ENCODE measurements at places on chromosomes 13 and 19.

GRCh38 chr19:15623711-15624318 lies 8.8 kb downstream of the CYP4F8 start:
- no peak for DNase-seq

DNA sequence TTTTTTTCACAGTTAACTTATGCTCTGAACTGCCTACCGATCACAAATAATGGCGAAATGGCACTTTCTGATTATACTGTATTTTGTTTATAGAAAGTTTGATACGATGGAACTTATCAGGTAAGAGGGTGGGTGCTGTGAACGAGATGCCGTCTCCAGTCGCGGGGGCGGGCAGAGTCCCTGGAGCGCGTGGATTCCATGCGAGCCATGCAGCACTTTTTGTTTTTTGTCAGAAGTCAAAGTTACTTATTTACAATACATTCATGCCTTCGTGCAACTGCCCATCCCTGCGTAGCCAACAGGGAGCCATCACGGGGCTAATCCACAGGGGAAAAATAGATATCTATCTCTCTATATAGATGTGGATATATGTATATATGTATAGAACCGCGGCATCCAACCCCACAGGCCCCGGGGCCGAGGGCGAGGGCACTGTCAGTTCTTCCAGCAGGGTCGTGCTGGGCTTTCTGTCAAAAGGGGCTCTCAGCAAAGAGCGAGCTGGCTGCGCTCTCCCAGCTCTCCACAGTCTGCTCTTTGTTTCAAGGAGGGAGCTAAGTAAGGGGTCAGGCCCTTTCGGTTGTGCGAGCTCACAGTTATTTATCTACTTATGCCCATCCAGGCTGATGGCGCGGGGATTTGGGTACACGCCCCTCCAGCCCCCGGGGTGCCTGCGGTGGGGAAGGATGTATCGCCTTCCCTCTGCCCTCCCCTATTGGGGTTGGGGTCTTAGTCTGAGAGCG lies 3.4 kb downstream of the SLITRK1 start:
- DNase-seq = no peak

DNA sequence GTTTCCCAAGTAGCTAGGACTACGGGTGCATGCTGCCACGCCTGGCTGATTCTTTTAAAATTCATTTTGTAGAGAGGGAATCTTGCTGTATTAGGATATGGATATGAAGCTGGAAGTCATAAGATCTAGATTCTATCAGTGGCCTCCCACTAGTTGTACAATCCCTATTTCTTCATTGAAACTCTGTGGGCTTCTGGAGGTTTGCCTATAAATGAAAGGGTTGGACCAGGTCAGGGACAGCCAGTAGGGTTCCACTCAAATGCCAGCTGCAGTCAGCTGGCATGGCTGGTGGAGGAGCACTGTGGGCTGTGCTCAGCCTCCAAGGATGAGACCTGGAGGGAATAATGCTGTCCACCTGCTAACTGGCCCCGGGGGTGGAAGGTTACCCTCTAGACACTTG lies 110.2 kb upstream of the GJB6 start:
- DNase-seq = no peak

DNA sequence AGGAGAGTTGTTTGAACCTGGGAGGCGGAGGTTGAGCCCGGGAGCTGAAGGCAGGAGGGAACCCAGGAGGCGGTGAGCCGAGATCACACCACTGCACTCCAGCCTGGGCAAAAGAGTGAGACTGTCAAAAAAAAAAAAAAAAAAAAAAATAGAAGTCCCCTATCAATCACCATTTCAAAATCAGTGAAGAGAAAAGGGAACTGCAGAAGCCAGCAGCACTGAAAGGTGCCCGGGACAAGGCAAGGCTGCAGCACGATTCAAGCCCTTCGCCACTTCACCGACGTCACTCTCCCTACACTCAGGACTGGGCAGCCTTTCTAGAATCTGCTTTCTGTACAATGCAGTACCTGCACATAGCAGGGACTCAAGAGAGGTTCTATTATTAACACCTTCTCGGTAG lies 21.9 kb upstream of the USP12 start:
- no peak for DNase-seq

DNA sequence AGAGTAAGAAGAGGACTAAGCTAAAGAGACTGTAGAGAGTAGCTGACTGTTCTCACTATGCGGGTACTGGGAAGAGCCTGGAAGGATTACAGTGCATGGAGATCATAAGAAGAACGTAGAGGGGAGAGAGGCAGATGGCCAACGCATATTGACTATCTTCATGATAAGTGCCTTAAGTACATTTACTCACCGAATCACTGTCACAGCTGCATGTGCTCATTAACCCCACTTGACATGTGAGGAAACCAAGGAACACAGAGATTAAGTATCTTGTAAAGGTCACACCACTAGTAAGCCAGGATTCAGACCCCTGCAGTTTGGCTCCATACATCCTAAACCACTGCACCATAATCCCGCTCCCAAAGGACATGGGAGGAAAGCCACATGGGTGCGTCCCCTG lies 34.1 kb downstream of the SMAD9 start:
- DNase-seq = no peak

DNA sequence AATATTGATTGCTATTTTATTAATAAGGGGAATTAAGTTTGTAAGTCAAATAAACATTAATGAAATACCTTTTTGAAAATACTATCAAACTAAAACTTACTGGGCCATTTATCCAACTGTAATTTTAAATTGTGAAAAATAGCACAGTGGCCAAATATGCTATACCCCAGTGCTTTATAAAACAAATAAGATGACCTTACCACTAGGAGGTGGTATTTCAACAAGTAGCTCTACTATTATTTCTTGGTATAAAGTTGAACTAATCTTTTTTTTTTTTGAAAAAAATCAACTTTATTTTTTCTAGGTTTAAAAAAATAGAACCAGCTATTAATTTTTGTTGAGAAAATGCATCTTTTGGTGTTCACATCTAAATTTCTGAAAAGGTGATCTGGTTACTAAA lies 14.7 kb downstream of the LACC1 start:
- no peak for DNase-seq

GRCh38 chr13:79404361-79404760 lies 1.7 kb downstream of the RBM26 start:
- no peak for DNase-seq

- DNase-seq = peak; percentile 83
Measured at GRCh38 chr19:21482863-21483276, 22.5 kb upstream of the ZNF429 start.

DNA sequence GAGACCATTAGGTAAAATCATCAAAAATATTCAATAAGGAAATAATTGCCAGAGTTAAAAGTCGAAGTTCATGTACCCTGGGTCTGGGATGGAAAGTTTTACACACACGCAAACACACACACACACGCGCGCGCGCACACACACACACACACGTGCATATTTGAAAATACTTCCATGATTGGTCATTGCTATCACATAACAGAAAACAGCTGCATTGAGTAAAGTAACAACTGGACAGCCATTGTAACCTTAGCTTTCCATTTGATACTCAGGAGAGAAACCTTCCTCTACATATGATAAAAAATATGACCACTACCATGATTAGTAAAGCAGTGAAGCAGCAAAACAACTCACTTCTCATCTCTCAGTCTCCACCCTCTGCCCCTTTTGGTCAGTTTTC lies 490.0 kb upstream of the SGCG start:
- no peak for DNase-seq

GRCh38 chr13:33787051-33787591 lies 30.8 kb upstream of the RFC3 start:
- peak; percentile 10 for DNase-seq

GRCh38 chr13:99953138-99953755 lies 18.3 kb downstream of the ZIC5 start:
- DNase-seq = no peak

GRCh38 chr13:33270895-33271538 lies 14.5 kb downstream of the STARD13 start:
- DNase-seq = no peak

GRCh38 chr13:98364647-98365046 lies 187.6 kb upstream of the RNF113B start:
- no peak for DNase-seq

GRCh38 chr13:20525601-20526544 lies at the start of gene CRYL1:
TSS of gene CRYL1 (minus strand) at chr13:20525857. CDS start at chr13:20525794, 63 bp downstream.
- peak; percentile 79 for DNase-seq

- DNase-seq = no peak
Measured at GRCh38 chr19:4744451-4745174, 21.0 kb upstream of the DPP9 start.

DNA sequence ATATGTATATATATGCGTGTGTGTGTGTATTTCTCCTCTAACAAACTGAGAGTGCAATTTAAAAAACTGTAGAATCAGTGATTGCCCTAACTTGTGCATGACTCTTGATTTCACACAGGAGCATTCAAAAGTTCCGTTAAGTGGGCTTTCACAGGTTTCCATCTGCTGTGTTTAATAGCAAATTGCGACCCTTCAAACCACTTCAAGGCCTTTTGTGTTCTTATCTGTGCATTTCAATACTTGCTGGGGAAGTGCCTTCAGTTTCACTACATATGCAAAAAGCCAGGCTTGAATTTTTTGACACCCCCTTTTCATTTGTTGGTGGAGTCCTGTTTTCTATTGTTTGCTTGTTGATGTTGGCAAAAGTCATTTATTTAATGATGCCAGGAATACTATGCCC lies 158.0 kb downstream of the TM9SF2 start:
- DNase-seq = no peak

GRCh38 chr19:11446652-11447301 lies 11.3 kb downstream of the PRKCSH start:
- DNase-seq = peak; percentile 54

DNA sequence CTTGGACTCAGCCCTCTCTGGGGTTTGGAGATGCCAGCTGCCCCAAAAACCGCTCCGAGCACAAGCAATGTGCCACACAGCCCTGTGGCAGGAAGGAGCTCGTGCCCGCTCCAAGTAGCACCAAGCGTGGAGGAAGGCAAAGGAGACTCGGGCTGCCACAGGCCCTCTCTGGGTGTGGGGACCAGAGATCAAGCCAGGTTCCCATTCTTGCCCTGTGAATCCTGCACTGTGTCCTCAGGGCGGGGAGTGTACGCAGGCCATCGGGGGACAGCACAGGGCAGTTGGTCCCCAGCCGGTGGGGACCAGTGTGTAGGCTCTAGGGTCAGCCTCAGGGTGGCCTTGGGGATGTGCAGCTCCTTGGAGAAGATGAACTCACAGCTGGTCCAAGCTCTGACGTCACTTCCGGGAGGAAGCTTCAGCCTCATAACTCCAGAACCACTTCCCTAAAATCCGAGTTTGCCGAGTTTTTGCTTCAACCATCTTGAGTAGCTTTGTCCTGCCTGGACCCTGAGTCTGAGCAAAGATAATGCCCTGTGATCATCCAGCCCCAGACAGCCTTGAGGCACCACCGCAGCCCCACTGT lies 9.3 kb upstream of the CPAMD8 start:
- DNase-seq = no peak

GRCh38 chr19:47608969-47609905 lies at the start of gene BICRA:
TSS of gene BICRA (plus strand) at chr19:47609134. CDS start at chr19:47673575, 64,441 bp downstream.
- peak; percentile 84 for DNase-seq

- no peak for DNase-seq
Measured at GRCh38 chr19:55673465-55673864, 1.6 kb upstream of the EPN1 start.

GRCh38 chr13:108302279-108302678 lies 32.8 kb downstream of the TNFSF13B start:
- DNase-seq = no peak

DNA sequence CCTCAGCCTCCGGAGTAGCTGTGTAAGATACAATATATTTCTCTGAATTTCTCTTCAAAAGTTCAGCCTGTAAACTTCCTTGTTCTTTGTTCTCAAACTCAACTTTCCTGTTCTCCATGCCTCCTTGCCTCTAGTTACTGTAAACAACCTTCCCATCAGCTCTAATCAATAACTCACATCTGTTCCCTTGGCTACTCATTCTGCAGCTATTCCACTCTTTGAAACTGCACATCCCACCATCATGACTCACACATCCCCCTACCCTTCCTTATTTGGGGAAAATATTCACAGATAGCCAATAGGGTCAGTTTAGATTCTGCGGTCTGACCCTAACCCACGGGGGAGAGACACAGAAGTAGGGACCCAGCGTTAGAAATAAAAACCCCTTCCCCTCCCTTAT lies 2.0 kb downstream of the ZNF562 start:
- no peak for DNase-seq

DNA sequence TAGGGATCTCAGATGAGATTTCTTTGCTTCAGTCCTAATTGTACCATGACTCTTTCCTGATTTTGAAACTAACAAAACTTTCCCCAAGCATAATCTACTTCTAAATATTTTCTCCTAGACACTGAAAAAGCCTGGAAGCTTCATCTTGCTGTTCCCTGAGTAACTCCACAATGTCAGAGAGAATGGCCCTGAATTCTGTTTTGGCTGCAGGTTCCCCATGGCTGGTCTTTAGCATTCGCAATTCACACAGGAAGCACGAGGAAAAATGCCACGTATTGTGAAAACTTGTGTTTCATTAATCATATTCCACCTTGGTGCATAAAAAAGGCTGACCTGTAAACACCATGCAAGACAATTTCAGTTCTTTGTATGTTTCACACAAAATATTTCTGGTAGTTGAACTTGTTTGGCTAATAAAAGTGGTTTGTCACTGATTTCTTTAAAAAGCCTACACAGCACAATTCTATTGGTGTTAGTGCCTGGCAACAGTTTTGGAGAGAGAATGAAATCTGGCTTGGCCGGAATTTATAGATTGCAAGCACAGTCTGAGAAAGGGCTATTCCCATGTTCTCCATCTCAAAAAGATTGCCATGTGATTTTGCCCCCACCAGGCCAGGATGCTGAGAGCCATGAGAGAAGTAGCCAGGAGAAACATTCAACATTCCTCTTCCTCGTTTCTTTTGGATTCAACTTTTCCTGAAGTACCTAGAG lies 367.1 kb downstream of the NDFIP2 start:
- no peak for DNase-seq

DNA sequence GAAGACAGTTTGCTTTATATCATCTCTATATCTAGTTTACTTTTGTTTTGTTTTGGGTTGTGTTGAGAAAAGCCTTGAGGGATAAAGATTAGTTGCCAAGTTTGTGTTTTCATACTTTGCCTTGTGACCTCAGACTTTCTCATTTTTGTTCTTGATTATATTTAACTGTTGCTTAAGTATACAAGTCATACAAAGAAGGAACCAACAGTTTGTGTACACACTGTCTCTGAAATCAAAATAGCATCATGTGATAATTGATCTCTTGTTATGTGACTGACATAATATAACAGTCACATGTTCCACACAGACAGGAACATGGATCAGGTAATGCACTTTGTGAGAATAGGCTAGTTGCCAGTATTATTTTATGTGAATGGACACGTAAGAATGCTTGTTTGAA lies 70.8 kb downstream of the SHISA2 start:
- DNase-seq = no peak

DNA sequence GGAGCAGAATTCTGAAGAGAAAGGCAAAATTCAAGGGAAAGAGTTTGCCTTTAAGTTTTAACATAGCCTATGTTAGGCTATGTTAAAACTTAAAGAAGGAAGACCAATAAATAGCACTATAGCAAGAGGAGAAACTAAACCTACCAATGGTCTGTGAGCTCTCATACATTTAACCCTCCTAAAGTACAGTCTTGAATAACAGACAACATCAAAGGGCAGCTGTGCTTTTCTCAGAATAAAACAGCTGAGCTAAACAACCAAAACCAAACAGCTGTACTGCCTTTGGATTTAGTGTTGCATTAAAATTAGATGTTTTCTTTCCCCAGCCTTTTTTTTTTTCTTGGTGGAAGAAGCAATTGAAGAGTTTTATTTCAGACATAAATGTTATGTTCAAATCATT lies 34.0 kb downstream of the KLF5 start:
- DNase-seq = no peak

All from CD4-positive, alpha-beta T cell treated with Interleukin-6 for 4 hours (primary cell).